Peyer's patch (tissue), 4 donors: ENCODE measurements at places on chromosomes 6 and 20. TPM values are rescaled to one million over a fixed set of nuclear protein-coding genes. Genes with fewer than 3 reads are reported as not detected.

PRL gene
- not detected for total RNA-seq

DNA sequence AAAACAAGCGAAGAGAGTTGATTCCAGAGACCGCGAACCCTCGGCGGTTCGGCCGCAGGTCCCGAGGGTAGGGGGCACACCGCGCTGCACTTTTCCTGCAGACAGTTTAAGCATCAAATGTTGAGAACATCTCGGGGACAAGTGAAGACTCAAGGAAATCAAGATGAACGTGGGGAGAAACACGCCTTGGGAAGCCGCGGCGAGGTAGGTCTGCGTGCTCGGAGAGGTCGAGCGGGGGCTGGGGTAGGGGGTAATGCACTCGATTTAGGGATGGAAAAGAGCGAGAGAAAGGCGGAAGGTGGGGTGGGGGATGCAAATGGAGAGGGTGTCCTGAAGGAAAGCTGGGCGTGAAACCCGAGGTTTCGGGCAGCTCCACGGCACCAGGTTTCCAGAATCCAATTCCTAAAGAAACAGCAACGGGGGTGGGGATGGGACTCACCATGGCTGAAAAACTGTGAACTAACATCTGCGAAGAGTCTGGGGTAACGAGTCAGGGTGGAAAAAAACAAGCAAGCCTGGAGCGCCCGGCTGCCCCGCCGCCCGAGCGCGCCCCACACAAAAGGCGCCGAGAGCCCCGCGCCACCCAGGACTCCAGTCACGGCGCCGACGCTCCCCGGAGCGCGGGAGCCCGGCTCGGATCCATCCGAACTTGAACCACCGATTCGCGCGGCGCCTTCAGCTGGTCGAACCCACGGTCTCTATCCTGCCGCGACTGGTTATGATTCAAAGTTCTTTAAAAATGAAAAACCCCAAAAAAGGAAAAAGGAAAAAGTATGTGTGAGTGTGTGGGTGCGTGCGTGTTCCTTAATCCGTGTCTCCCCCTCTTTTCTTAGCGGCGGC is 3.5 kb downstream of the TFAP2A start:
- no peaks in the 10 kb centered on the region for H3K36me3 ChIP-seq
- no peaks in the 10 kb centered on the region for H3K4me1 ChIP-seq
- no peak for DNase-seq
- H3K27ac ChIP-seq, result no peak overlapping the region
- H3K27me3 ChIP-seq, result no peaks in the 10 kb centered on the region
- H3K4me3 ChIP-seq, result peak overlapping the region; percentile 62

- H3K4me1 ChIP-seq, result no peaks in the 10 kb centered on the region
- no peak overlapping the region for H3K4me3 ChIP-seq
- H3K27me3 ChIP-seq, result no peaks in the 10 kb centered on the region
- H3K27ac ChIP-seq, result no peak overlapping the region
These were observed 570.9 kb downstream of the CDH26 start for GRCh38 chr20:60529149-60529548.

DNA sequence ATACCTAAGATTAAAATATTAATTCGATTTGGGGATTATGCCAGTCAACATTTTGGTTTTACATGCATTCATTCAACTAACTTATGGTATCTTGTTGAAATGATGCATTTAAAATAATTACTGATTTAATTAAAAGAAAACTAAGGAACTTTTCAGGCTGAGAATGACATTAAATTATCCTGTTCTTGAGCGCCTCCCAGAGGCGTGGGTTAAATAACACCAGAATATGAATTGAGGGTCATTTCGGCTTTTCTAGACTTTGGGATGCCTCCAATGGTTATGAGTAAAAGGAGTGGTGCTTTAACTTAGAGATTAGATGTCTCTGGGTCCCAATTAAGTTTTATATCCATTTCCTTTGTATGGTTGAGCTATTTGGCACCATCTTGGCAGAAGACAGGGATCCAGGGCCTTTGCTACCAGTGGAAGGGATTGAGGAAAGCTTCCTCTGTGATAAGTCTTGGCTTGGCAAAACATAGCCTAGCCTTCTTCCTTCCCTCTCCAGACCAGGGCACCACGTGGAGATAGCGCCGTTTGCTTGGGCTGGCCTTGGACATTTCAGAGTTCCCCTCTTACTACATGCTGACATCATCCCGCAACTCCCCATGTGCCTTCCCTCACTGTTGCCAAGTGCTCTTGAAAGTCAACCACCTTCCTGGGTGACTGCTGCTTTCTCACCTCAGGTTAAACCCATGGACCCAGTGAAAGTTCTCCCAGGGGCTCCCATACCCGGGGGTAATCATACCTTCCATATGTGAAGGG is 28.7 kb downstream of the GNAS start:
- DNase-seq, result no peak
- H3K36me3 ChIP-seq, result no peaks in the 10 kb centered on the region
- H3K4me1 ChIP-seq, result no peaks in the 10 kb centered on the region

GRCh38 chr20:44683263-44684046 is 31.7 kb upstream of the CCN5 start:
- no peak overlapping the region for H3K27ac ChIP-seq
- H3K36me3 ChIP-seq, result no peaks in the 10 kb centered on the region
- no peak for DNase-seq
- H3K4me3 ChIP-seq, result no peak overlapping the region
- no peaks in the 10 kb centered on the region for H3K4me1 ChIP-seq

DNA sequence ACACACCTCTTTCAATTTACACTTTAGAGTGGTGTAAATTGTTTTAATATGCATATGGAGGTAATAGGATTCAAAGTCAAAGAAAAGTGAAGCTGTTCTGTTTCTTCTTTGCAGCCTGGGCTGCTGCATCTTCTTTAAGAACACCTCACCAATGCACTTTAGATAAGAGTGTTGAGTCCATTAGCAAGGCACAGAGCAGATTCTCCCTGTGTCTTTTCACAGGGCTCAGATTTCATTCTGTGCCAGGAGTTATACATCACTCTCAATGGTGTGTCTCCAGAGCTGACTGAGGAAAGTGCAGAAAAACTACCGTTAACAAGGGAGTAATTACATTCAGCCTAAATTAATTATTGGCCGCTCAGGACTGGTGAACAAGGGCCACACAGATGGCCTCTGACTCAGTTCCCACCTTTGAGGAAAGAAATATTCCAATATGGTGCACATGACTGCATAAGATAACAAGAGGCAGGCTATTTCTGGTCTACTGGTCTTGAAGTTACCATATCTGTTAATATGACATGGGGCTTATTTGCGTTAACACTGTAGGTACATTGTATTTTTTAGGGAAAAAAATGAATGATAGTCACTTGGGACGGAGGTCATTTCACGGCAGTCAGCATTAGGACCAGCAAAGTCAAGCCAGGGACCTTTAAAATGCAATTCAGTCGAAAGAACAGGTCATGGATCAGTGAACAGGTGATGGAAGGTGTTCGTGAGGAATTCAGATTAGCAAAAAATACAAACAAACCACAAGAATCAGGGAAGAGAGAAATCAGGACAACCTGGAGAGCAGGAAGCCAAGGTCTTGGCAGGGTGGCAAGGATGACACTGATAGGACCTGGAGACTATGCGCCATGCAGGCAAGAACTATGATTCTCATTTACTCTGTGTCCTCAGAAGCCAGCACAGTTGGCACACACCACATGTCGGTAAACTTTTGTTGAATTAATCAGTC is 203.7 kb downstream of the TBX18 start:
- H3K27me3 ChIP-seq, result no peaks in the 10 kb centered on the region
- H3K4me3 ChIP-seq, result no peak overlapping the region
- DNase-seq, result no peak
- no peaks in the 10 kb centered on the region for H3K36me3 ChIP-seq

DNA sequence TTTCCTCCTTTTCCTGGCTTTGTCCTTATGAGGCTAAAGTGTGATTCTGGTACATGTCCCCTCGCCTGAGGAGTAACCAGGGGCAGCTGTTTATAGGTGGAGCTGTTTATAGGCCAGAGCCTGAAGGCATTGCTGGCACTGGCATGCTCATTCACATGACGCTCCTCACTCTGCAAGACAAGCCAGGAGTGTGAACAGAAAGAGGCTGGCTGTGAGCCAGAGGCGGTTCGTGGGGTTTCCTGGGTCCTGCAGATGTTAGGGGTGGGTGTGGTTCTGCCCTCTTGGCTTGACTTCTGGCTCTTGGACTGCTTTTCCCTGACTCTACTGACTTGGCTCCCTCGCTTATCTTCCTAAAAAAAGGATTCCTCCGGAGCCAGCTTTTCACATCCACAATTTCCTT is 12.8 kb upstream of the MDFI start:
- no peaks in the 10 kb centered on the region for H3K36me3 ChIP-seq
- no peaks in the 10 kb centered on the region for H3K27me3 ChIP-seq
- H3K4me3 ChIP-seq, result no peak overlapping the region

DNA sequence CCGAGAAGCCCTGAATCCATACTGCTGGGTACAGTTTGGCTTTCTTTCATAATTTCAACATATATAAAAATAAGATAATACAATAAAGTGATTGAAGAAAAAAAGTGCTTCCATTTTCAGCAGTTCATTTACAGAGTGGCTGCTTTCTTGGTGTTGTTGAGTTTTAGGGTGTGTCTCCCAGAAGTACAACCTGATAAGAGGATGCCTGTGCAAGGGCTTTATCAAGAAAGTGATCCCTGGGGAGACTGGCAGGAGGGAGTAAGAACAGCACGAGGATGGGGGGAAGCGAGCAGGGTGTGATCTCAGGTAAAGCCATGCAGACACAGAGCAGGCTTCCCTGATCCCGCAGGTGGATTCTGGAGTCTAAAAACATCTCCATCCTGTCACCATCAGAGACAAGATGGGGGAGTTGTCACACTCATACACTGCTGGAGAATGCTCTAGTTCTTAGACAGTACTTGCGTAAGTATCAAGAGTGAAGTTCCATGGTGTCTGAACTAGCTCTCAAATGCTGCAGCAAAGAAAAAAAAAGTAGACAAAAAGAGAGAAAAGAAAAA is 395.9 kb downstream of the CDH26 start:
- no peaks in the 10 kb centered on the region for H3K36me3 ChIP-seq
- DNase-seq, result no peak
- no peak overlapping the region for H3K27ac ChIP-seq
- H3K4me1 ChIP-seq, result no peaks in the 10 kb centered on the region
